ENCODE measurements at places on chromosomes 6 and 20. TPM values are rescaled to one million over a fixed set of nuclear protein-coding genes. Genes with fewer than 3 reads are reported as not detected.

Gene HLA-B
- 914 TPM for total RNA-seq

GRCh38 chr20:52049001-52049731 is 142.4 kb downstream of the ZFP64 start:
- DNase-seq = no peak

Gene CAGE1
- total RNA-seq = not detected

Gene POM121L2
- not detected for total RNA-seq

- DNase-seq = no peak
Observed at GRCh38 chr20:35305682-35306556, 13.7 kb upstream of the FAM83C start.

All from mesenteric fat pad (tissue), 1 donor.